ENCODE measurements at places on chromosomes 1 and 21.

DNA sequence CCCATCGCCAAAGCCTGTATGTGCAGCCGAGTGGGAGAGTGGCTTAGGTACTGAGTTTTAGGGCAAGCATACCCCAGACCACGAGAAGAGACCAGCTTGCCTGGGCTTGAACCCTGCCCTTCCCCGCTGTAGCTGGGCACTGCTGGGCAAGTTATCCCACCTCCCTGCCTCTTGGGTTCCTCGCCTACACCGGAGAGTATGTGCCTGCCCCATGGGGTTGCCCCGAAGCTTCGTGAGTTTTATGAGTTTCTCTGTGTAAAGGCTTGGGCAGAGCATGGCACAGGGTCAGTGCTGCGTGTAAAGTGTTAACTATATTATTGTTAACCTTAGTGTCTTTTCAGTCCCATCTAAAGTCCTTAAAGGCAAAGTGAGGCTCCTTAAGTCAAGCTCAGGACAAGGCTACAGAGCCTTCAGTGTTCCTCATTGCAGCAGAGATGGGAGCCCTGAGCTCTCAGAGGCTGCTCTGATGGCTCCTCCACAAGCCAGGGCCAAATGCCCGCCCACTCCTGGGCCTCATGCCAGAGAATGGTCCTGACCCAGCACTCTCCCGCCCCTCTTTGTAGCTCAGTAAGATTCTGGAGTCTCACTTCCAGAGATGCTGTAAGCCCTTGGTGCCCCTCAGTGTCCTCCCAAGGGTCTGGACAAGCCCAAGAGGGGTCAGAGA lies 37.0 kb upstream of the KCNA10 start:
- no peak for DNase-seq

GRCh38 chr1:212311836-212312497 lies 26.8 kb downstream of the PPP2R5A start:
- no peak for DNase-seq

GRCh38 chr1:185200889-185201288 lies 43.9 kb downstream of the SWT1 start:
- no peak for DNase-seq

- DNase-seq = no peak
These were observed 66.8 kb downstream of the SLC27A3 start for GRCh38 chr1:153842006-153842471.

DNA sequence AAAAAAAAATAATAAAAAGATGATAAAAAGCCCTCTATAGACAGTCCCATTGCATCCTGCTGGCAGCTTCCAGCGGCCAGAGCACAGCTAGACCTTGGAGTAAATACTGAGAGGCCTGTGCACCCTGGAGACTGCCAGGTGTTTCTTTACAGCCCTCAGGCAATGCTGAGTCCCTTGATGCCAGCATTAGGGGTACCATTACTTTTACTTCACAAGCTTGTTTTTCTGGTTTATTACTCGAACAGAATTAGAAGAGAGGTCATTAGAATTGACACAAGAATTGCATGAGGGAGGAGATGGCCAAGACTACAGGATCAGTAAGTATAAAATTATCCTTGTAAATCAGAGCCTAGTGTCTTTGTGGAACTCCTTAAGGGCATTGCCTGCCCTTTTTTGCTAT lies 43.6 kb downstream of the AKNAD1 start:
- no peak for DNase-seq

GRCh38 chr1:19668888-19669287 lies 4.2 kb downstream of the HTR6 start:
- no peak for DNase-seq

- DNase-seq = peak; percentile 58
These were observed 19.5 kb downstream of the STK40 start for GRCh38 chr1:36366091-36366661.

- DNase-seq = no peak
These were observed 119.1 kb upstream of the ADAR start for GRCh38 chr1:154726896-154727753.

GRCh38 chr1:95021805-95022643 lies 50.7 kb downstream of the ALG14 start:
- DNase-seq = no peak

DNA sequence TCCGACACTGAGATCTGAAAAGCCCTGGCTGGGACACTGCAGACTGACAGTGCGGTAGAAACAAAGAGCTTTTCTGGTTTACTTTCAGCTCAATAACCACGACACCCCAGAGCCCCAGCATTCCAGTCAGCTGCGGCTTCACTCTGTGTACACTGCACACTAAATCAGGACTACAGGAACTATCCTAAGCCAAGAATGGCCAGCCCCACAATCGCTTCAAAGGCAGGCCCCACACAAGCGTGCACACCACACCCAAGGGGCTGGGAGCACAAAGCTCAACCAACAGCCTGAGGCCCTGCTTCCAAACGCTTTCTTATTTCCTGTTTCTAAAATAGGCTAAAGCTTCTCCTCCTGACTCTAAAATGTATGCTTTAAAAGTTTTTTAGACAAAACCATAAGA lies 28.4 kb downstream of the URB1 start:
- no peak for DNase-seq

DNA sequence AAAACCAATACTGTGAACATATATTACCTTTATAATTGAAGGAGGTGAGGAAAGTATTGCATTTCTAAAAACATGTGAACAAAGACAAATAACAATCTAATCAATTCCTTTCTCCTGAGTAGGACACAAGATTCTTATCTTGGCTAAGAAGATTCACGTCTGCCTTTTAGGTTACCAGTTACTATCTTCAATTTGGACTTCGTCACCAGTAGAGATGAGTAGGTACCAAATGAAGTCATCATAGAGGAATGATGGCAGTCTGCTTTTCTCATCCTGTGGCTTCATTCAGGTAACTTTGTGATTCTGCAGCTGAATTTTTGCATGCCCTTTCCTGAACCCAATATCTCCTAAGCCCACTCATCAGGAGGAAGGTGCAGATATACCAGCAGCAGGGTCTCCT lies 32.4 kb downstream of the ASTN1 start:
- no peak for DNase-seq

- no peak for DNase-seq
These were observed 5.4 kb upstream of the LAMC2 start for GRCh38 chr1:183180634-183181056.

DNA sequence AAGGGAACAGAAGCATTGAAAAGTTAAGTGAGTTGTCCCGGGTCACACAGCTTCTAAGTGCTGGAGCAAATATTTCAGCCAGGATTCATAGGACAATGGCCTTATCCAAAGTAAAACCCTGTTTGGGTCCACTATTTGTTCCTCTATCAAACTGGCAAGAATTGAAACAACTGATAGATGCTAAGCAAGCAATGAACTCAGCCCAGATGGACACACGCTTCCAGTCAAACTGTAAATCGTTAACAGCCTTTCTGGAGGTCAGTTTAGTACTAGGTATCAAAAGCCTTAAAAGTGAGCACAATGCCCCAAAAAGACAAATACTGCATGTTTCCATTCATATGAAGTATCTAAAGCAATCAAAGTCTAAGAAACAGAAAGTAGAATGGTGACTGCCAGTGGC lies 779 bp upstream of the SVBP start:
- DNase-seq = no peak

DNA sequence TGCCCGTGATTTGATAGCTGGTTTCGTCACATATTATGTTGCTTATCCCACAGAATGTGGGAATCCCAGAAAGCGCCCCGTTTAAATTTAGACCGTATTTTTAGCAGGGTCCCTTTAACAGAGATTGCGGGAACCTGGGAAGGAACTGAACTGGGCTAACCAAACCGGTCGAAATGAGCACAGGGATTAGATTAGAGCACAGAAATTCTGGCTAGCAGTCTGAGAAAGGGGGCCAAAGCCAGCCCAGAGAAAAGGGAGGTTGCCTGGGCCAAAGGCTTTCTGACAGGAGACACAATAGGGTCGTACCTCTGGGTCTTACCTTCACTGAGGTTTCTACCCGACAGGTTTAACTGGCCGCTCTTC lies 327 bp downstream of the LRRC40 start:
- no peak for DNase-seq

DNA sequence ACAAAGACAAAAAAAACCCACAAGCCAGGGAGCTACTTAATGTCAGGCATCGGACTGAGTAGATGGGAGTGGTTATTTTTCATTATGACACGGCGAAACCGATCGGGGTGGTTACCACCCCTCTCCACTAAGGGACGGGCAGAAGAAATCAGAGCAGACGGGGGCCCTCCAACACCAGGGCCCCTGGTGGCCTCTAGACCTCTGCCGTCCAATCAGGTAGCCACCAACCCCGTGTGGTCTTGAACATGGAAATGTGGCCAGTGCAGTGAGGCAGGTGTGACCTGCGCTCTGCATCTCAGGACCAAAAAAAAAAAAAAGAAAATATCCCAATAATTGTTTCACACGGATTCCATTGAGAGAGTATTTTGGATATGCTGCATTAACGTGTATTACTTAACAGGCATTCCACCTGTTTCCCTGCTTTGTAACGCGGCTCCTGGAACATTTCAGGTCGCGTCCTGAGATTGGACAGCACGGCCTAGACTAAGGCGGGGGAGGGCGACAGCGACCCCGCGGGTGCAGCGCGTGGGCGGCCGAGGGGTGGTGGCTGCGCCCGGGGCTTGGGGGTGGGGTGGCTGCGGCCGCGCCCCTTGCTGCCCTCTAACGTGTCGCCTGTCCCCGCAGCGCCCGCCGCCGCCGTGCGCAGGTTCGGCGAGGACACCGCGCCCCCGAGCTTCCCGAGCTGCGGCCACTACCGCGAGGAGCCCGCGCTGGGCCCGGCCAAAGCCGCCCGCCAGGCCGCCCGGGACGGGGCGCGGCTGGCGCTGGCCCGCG lies 48.3 kb downstream of the SIM2 start:
- no peak for DNase-seq

Measured in activated gamma-delta T cell treated with Interleukin-2 at 50 U/mL for 16 hours (primary cell).